8988T (cell line): ENCODE measurements at places on chromosomes 16 and 17.

DNA sequence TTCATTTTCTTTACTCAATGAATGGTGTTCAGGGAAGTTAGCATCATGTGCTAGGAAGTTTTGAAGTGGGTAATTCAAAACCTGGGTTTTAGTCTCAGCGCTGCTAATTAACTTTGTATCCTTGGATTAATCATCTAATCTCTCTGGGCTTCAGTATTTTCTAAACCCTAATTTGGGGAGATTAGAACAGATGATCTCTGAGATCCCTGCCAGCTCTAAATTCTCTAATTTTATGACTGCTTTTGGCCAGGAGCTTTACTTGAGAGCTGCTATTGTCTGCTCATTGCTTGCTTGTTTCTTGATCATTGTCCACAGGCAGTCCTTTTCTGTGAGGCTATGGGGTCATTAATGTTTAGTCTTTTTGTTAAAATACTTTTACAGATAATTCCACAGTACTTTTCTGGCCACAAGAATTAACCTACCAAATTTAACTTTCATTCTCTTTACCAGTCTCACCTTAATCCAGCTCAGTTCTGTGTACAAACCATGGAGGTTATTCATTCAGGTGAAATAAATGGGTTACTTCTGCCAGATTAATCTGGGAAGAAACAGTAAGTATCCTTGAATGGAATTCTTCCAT lies 28.4 kb upstream of the VWA3A start:
- DNase-seq, result no peak

GRCh38 chr16:54140057-54140787 lies 146.4 kb downstream of the IRX3 start:
- no peak for DNase-seq

DNA sequence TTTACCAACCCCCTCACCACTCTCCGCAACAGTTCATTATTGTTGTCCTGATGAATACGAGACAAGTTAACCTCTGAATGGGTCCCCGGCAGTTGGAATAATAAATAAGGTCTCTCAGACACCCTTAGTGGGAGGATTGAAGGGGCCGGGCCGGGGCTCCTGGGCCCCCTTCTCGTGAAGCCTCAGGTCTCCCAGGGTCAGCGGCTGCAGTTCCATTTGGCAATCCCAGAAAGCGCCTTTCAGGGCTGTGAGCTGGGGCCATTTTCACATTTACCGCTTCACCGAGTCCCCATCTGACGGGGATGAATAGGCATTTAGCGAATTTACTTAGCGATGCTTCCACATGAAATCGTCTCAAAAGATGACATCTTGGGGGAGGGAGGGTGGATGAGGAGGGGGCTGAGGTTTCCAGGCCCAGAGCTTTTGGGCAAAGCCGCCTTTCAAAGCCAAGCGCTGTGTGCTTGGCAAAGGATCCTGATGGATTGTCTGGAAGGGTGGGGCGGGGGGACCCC lies 309.8 kb downstream of the XYLT1 start:
- DNase-seq, result no peak

DNA sequence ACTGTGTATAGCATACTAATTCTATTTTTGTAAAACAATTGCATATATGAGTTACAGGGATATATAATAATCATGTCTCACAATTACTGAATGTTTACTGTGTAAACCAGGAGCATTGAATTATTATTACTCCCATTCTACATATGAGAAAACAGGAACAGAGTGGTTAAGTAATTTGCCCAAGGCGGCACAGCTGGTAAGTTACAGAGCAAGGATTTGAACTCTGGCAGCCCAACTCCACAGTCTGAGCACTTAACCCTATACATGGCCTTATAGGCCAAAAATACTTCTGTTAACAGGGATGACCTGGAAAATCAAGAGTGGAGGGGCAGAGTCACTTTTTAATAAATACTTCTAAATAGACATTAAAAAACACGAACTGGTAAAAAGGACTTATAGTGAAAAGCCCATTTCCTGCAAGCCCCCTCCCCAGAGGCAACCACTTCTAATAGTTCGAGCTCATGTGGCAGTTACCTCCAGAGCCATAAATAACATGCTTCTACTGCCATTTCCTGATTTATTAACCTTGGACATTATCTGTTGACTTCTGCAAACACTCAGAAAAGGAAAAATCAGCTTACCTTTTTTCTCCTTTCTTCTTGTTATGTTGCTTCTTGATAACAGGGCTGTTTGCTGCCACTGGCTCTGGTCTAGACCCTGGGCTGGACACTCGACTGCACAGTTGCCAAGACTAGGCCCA lies 22.1 kb upstream of the ADGRG1 start:
- no peak for DNase-seq

DNA sequence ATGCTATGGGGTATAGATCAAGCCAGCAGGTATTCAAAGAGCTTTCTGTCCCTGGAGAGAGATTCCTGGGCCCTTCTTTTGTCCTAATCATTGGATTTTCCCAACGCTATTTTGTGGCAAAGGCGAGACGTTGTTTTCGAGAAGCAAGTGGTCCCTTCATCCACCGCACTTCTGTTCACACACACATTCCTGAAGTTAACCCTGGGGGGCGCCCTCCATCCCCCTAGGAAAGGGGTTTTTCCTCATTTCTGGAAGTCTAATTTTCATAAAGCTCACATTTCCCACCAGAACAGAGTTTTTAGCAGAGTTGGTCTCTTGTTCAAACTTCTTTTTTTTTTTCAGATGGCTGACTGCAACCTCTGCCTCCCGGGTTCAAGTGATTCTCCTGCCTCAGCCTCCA lies 11.9 kb downstream of the SCGB1C2 start:
- DNase-seq, result no peak

GRCh38 chr17:38800237-38800760 lies 943 bp upstream of the PIP4K2B start:
- DNase-seq, result no peak

DNA sequence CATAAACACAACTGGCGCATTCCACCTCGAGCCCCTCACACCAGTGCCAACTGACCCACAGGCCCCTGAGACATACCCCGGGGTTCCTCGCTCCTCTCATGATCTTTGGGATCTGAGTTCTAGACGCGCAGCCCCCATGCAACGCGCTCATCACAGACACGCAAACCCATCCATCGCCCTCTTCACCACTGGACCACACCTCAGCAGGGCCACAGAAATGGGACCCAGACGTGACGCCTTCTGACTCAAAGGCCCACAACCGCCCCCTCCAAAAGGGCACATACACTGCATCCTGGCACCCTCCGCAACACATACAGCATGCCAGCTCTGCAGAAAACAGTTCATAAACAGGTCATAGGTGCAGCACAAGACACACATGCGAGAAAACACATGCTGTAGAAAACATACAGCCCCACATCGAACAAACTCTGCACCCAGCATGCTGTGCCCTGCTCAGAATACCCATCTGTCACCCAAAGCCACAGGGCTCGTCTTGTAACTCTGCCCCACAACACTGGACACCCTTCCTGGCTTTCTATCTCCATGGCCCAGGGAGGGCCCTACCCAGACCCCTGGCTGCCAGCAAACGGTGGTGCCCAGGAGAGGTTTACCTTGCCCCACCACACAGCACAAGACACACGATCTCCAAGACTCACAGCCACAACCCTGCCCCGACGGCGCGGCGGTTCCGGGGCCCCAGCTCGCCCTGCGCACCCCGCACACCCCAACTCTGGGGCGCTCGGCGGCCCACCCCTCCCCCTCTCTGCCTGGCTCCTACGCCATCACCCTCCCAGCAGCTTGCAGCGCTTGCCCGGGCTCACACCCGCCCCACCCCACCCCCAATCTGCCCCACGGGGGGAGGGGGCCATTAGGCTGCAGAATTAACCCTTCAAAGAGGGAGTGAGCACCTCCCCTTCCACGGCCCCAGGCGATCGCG lies 887 bp downstream of the ZBTB4 start:
- peak; percentile 53 for DNase-seq

- no peak for DNase-seq
Measured at GRCh38 chr16:58425245-58425644, 33.0 kb downstream of the GINS3 start.

GRCh38 chr16:53504665-53505064 lies 1.7 kb upstream of the AKTIP start:
- no peak for DNase-seq

DNA sequence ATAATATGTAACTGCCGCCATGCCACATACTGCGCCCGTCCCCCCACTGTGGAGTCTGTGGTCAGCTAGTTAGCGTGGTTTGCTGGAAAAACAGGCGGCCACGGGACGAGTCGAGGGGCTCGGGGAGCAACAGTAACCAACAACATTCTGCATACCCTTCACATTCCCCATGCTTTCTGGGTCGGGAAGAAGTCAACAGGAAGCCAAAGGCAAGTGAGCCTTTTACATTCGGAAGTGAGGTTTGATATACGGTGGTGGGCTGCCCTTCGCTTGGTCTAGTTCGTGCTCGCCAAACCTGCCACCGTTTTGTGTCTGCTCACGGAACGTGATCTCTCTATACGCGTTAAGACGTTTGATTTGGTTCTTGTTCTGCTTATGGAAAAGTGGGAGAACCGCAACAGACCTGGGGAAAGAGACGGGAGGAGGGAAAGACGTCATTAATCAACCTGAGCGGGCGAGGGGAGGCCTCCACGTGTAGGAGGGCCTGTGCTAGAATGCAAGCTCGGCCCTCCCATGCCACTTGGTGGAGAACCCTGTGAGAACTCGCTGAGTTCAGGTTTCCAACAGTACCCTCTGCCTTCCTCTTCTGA lies 28.9 kb upstream of the CFAP20 start:
- no peak for DNase-seq

GRCh38 chr16:74216319-74216718 lies 80.3 kb upstream of the PSMD7 start:
- no peak for DNase-seq

DNA sequence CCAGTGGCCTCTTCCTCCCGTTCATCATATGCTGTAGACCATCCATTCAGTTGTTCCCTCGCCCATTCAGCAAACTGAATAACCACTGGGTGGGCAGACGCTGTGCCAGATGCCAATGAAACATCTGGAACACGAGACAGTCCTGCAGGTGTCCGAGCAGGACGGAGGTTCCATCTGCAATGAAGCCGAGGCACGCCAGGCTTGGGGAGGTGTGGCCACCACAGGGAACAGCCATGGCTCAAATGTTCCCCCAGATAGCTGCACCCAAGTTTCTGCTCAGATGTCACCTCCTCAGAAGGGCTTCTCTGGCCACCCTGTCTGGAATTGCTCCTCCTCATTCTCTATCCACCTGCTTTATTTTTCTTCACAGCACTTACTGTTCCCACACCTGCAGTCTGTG lies 30.5 kb downstream of the UBE2O start:
- DNase-seq, result no peak

GRCh38 chr17:20852239-20852989 lies 190.4 kb downstream of the USP22 start:
- no peak for DNase-seq

DNA sequence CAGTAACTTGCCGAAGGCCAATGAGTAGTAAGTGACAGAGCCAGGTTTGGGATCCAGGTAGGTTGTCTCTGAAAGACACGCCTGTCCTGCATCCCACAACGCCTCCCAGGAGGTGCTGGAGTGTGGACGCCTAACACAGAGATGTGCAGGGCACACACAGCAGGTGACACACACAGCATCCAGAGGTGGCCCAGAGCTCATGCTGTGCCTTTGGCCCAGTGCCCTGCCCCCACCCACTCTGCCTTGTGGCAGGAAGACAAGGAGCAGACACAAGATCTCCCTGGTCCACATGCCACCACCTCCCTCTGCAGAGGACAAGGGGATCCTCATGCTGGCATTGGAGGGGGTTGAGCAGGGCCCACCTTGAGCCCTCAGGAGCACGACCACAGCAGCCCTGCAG lies 14.7 kb upstream of the STH start:
- DNase-seq, result no peak

DNA sequence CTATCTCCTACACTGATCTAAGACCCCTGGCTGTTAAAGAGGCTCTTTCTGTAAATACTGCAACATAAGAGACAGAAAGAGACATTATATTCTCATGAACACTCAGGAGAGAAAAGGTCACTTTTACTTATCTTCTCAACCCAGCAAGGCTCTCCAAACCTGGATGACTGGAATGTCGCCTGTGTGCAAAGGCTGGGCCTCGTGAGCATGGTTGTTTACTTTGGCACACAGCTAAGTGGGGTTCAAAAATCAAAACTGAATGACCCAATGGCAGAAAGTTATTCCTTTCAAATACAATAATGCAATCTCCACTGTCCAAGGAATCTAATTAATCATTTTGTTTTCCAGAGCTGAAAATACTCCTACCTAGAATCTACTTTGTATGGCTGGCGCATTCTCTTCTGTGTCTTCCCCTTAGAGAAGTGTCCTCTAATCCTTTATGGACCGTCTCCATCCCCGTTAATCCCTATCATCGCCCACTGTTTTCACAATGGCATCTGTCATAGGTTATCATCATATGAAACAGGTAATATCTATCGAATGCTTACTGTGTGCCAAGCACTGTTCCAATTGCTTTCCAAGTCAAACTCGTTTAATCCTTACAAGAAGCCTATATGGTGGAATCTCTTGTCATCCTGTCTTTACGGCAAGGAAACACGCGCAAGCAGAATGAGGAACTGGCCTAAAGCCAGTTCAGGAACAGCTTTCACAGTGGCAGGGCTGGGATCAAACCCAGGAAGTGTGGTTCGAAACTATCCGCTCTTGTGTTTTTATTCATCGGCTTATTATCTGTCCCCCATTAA lies 1.3 kb downstream of the SLX4 start:
- no peak for DNase-seq

DNA sequence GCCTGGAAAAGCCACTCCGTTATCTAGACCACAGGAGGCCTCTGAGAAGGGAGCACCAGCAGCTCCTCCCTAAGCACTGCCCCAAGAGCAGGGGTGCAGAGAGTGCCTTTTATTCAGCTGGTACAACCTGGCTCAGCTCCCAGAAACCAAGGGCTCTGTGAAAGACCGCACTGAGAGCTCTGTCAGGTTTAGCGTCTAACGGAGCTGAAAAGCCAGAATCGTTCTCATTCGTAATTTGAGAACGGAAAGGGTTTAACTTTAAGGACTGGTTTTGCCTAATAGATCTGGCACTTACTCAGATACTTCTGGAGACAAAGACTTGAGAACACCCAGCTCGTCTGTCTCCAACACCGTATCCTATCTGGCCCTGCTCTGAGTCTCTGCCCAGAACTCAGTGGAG lies 13.5 kb downstream of the MPG start:
- DNase-seq, result no peak

DNA sequence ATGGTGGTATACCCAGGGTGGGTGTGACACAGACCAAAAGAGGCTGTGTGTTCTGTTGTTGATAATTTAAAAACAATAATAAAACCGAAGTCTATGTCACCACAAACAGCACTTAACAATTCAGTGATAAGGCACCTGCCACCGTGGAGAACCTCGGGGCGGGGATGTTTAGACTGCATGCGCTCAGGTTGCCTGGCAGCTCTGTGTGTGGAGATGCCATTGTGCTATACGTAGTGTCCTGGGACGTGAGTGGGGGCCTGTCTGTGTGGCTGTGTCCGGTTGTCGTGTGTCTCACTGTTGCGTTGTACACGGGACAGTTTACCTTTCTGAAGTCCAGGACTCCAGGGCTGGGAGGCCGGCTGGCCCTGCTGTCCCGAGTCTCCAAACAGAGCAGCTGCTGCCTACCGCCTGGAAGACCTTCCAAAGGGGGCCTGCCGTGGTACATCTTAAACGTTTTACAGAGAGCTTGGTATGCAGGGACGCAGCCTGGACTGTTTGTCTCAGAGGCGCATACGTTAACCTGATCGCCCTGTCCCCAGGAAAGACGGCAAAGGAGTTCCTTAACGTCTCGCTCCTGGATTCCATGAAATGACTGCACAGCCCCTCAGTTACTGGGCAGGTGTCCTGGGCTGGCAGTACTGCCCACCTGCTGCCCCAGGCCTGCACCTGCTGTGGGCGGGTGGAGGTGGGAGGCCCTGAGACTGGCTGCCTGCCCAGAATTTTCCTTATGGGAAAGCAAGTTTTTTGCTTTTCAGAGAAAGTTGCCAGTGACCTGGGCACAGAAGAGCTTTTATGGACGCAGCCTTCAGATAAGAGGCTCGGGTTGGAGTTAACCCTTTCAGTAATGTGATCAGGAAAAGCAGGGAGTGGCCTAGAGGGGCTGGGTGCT lies 19.0 kb downstream of the SPIRE2 start:
- DNase-seq, result no peak
